Stimulated activated CD4-positive, alpha-beta T cell treated with anti-CD3 and anti-CD28 coated beads, Interleukin-1b, Interleukin-23, amount 100 ng/mL, for 1 hour (primary cell): ENCODE measurements at places on chromosomes 6 and 20.

GRCh38 chr6:113451049-113451448, 406.1 kb upstream of the MARCKS start:
- no peak for DNase-seq

- no peak for DNase-seq
Observed at GRCh38 chr6:131875647-131876046, 67.8 kb downstream of the ENPP1 start.

- DNase-seq, result no peak
Observed at GRCh38 chr6:155311086-155311485, 3.2 kb downstream of the TFB1M start.

DNA sequence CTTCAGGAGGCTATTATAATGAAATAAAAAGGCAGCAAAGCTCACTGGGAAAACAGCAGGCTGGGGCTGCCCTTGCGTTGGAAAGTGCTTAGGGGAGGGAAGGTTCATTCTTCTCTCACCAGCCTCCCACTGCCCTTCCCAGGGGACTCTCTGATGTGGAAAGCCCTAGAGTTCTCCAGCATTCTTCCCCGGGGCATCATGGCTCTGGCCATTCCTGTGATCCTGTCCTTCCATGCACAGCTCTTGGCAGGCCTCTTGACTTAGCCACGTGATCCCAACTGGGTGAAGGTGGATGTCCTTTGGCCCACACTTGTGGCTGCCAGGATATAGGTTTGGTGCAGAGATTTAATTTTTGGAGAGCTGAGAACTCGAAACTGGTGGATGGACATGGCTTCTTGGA, 58.0 kb upstream of the ZNF831 start:
- no peak for DNase-seq

DNA sequence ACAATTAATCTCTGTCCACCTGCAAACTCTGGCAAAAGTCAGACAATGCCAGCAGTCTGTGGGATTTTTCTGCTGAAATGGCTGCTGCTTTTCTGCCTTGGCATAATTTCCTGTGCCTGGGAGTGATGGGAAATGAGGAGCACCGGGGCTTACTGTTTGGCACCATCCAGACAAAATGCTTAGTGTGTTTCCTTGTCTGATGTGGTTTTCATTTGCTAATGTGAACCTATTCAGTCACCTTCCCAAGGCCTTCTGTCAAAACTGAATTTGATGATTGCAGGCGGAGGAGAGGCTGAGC, 56.4 kb downstream of the CDH4 start:
- no peak for DNase-seq

- no peak for DNase-seq
Observed at GRCh38 chr6:150638765-150639164, 39.1 kb downstream of the PLEKHG1 start.

- no peak for DNase-seq
Observed at GRCh38 chr6:79100304-79100703, 22.2 kb upstream of the PHIP start.

DNA sequence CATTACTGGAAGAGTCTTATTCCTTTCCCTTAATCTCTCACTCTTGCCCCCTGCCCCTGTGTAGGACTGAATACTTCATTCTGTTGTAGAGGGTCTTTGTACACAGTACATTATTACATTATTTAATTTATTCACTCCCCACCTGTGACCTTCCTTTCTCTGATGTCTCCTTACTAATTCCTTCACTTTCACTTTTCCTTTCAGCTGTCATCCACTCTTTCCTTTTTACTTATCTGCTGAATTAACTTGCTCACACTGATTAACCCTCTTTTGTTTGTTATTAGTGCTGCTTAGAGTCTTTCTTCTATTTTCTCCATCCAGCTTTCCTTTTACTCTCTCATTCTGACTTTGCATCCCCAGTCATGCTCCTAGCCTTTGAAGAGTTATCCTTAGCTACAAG, 6.5 kb upstream of the PGBD1 start:
- DNase-seq, result no peak

DNA sequence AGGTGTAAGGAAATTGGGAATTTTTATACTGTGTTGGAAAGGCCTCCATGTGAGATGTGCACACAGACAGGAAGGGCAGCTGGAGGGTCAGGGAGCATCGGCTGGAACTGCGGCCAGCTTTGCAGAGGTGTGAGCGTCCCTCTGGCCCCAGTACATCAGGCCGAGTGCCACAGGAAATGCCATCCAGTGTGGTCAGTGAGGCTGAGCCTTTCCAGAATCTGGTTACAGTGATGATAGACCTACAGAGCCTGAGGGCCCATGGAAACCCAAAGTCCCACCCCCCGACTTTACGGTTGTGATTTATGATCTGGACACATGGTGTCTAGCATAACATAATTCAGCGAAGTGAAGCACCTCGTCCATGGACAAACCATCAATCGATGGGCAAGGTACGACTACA, 137.3 kb upstream of the PDE10A start:
- no peak for DNase-seq

DNA sequence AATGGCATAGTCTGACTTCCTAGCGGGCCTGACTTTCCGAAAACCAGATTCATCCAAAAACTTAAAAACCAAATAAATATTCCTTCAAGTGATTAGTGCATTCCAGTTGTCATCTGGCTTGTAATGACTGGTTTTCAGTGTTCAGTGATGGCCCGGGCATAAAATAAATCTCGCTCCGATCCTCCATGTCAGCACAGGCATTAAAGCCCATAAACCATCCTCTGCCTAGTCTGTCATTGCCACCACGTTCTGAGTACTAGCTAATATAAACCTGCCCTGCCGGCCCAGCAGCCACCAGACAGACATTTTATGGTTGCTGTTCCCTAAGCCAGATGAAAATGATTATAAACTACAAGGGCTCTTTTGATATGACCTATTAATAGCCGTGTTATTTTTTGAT, 232.3 kb upstream of the GMDS start:
- DNase-seq, result no peak

DNA sequence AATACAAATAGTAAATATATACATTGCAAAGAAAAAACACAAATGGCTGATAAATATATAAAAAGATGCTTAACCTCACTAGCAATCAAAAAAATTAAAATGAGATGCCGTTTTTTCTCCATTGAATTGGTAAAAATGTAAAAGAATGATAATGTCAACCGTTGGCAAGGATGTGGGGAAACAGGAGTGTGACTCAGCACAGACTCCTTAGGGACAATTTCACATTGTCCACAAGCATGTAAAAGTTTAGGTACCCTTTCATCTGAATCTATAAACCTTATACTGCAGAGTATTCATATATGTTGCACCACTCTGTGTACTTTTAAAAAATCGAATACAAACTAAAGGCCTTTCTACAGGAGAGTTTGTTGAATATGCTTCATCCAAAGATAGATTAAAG, 143.1 kb upstream of the RREB1 start:
- no peak for DNase-seq

DNA sequence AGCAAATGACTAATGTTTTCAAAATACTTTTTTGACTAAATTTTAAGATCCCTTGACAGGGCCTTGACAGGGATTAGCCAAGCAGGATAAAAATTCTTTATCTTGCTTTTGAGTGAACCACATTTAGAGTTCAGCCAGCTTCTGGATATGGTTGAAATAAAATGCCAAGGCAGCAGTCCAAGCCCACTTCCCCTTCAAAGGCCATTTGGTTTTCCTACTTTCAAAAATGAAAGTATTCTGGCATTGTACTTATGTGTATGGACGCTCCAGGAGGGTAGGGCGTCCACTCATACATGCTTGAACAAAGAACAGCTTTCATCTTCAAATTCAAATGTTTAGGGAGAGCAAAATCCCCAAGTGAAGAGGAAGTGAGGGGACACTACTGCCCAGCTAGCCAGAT, 82.3 kb upstream of the BCLAF1 start:
- no peak for DNase-seq

DNA sequence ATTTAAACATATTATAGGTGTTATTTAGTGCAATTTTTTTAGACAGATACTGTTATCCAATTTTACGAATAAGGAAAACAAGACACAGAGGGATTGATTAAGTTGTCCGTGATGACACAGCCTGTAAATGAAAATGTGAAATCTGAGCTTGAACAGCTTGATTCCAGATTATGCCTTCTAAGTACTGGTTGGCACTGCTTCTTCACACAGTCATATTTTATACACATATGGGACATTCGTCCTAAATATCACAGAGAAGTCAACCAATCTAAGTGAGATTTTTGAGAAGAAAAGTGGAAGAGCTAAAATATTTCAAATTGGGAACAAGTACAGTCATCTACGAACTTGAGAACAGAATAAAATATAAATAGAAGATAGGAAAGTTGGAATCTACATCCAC, 756.3 kb downstream of the BCKDHB start:
- DNase-seq, result no peak
